ENCODE measurements at places on chromosomes 4 and X. TPM values are rescaled to one million over a fixed set of nuclear protein-coding genes. Genes with fewer than 3 reads are reported as not detected.

PNMA6A gene
- total RNA-seq: 0.40 TPM

EOLA2 gene
- total RNA-seq: 25.8 TPM

GRCh38 chr4:8233672-8234484 is 34.8 kb downstream of the SH3TC1 start:
- no peak for DNase-seq
- peaks cover 15% of the 10 kb centered on the region for H3K4me1 ChIP-seq
- H3K4me3 ChIP-seq: no peak overlapping the region
- no peak overlapping the region for H3K27ac ChIP-seq
- no peaks in the 10 kb centered on the region for H3K27me3 ChIP-seq
- H3K36me3 ChIP-seq: peaks cover 2% of the 10 kb centered on the region

GAB3 gene
- 3.9 TPM for total RNA-seq

GRCh38 chr4:26104056-26104685 is 190.2 kb downstream of the SMIM20 start:
- no peak for DNase-seq
- H3K27ac ChIP-seq: no peak overlapping the region

- no peak overlapping the region for H3K4me3 ChIP-seq
- no peaks in the 10 kb centered on the region for H3K4me1 ChIP-seq
- peaks cover 10% of the 10 kb centered on the region for H3K36me3 ChIP-seq
- no peaks in the 10 kb centered on the region for H3K27me3 ChIP-seq
Measured at GRCh38 chrX:350534-351323, 32.1 kb upstream of the GTPBP6 start.

NLGN4X gene
- not detected for total RNA-seq

GRCh38 chr4:200936-201335 is 76.6 kb downstream of the ZNF718 start:
- DNase-seq: no peak
- H3K27ac ChIP-seq: no peak overlapping the region
- no peak overlapping the region for H3K4me3 ChIP-seq
- no peaks in the 10 kb centered on the region for H3K27me3 ChIP-seq

DNA sequence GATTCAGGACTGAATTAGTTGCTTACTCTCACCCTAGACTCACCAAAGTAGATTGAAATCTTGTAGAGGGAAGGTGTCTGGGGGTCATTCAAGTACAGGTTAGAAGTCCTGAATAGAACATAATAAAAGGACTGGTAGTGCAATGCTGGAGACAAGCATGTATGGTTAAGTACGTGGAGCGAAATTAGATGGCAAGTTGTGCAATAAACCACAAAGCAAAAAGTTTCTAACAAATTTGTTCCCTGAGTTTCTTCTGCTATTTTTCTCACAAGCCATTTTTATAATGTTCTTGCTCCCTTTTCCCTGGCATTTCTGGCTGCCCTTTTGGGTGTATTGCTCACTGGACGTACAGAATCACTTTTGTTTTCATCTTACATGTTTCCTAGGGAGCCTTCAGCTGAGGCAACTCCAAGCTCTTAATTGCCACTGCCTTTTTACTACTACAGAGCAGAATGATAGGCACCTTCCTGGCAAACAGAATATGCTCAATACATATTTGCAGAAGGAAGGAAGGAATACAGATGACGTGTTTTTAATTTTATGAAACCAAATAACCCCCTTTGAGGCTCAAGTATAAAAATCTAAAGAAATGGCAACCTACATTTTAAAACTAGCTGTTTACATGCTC is 23.4 kb downstream of the LANCL3 start:
- H3K27me3 ChIP-seq: peaks cover 3% of the 10 kb centered on the region
- H3K27ac ChIP-seq: no peak overlapping the region
- no peaks in the 10 kb centered on the region for H3K36me3 ChIP-seq
- no peak overlapping the region for H3K4me3 ChIP-seq
- no peaks in the 10 kb centered on the region for H3K4me1 ChIP-seq

- peaks cover 5% of the 10 kb centered on the region for H3K4me1 ChIP-seq
- DNase-seq: peak; percentile 8
- H3K4me3 ChIP-seq: no peak overlapping the region
Measured at GRCh38 chrX:72255445-72255844, 16.6 kb upstream of the ERCC6L start.

MRPL1 gene
- total RNA-seq: 55.7 TPM

DNA sequence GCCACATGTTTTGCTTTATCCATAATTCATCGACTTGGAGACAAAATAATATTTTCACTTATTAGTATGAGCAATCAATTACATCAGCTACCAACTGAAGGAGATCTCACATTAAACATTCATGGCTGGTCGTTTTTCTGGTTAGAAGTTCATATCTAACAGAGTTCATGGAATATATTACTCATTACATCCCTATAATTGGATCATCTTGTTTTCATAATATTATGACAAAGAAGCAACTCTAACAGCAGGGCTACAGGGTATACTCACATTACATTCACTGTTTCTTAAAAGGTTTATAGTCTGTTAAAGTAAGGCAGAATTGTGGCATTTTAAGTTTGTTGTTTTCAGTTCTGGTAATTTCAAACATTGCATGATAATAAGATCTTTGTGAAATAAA is 33.0 kb downstream of the GSTCD start:
- no peaks in the 10 kb centered on the region for H3K4me1 ChIP-seq
- H3K4me3 ChIP-seq: no peak overlapping the region
- no peaks in the 10 kb centered on the region for H3K27me3 ChIP-seq
- no peak overlapping the region for H3K27ac ChIP-seq

PRSS12 gene
- total RNA-seq: not detected

- H3K36me3 ChIP-seq: peaks cover 18% of the 10 kb centered on the region
- no peak for DNase-seq
- no peak overlapping the region for H3K4me3 ChIP-seq
- H3K4me1 ChIP-seq: peaks cover 56% of the 10 kb centered on the region
- H3K27me3 ChIP-seq: no peaks in the 10 kb centered on the region
Measured at GRCh38 chrX:12958461-12958860, 16.4 kb upstream of the TMSB4X start.

SFRP2 gene
- not detected for total RNA-seq

- H3K36me3 ChIP-seq: no peaks in the 10 kb centered on the region
- no peak overlapping the region for H3K4me3 ChIP-seq
- H3K4me1 ChIP-seq: peaks cover 3% of the 10 kb centered on the region
- H3K27me3 ChIP-seq: no peaks in the 10 kb centered on the region
- no peak for DNase-seq
- H3K27ac ChIP-seq: no peak overlapping the region
Measured at GRCh38 chrX:109830704-109831206, 97.7 kb upstream of the ACSL4 start.

Data from activated CD8-positive, alpha-beta T cell treated with anti-CD3 and anti-CD28 coated beads for 36 hours (primary cell).